ENCODE measurements at places on chromosomes 2 and 18.

DNA sequence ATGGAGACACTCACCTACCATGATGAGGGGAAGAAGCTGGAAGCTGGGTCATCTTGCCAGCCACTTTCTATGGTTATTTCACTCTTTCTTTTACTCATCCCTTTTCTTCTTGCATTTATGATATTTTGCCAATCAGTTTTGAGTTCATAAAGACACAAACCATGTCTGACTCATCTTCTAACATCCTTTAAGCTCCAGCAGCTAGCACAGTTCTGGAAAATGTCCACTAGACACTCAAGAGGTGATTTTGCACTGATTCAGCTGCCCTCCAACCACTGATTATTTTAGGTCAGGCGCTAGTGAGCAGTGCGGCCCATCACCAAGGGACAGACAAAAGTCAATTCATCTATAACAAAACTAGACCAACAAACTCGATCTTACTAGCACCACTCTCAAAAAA lies 537.1 kb upstream of the ID2 start:
- DNase-seq: no peak

DNA sequence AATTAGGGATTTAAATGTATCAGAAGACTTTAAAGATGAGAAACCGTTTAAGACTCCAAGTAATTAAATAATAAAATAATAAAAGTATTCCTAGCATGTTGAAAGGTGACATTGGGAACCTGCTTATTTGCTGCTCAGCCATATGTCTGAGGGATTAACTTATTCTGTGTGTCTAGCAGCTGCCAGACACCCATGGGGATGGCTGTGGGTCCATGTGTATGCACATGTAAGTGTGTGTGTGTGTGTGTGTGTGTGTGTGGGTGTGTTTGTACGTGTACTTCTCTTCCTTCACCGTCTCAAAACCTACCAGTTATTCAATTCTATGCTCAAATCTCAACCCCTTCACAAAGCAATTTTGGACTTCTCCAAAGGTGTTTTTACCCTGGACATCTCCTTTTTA lies 124.5 kb downstream of the SETBP1 start:
- DNase-seq: no peak

- DNase-seq: no peak
These were observed 47.1 kb upstream of the ADAM23 start for GRCh38 chr2:206396211-206396610.

- no peak for DNase-seq
These were observed 82.6 kb upstream of the ALPP start for GRCh38 chr2:232295971-232296370.

- no peak for DNase-seq
These were observed 11.3 kb downstream of the NCL start for GRCh38 chr2:231452799-231453508.

GRCh38 chr2:57373530-57373929 lies 673.1 kb upstream of the VRK2 start:
- DNase-seq: no peak

All from epithelial cell of proximal tubule (primary cell).